ENCODE measurements at places on chromosomes 5 and 9.

DNA sequence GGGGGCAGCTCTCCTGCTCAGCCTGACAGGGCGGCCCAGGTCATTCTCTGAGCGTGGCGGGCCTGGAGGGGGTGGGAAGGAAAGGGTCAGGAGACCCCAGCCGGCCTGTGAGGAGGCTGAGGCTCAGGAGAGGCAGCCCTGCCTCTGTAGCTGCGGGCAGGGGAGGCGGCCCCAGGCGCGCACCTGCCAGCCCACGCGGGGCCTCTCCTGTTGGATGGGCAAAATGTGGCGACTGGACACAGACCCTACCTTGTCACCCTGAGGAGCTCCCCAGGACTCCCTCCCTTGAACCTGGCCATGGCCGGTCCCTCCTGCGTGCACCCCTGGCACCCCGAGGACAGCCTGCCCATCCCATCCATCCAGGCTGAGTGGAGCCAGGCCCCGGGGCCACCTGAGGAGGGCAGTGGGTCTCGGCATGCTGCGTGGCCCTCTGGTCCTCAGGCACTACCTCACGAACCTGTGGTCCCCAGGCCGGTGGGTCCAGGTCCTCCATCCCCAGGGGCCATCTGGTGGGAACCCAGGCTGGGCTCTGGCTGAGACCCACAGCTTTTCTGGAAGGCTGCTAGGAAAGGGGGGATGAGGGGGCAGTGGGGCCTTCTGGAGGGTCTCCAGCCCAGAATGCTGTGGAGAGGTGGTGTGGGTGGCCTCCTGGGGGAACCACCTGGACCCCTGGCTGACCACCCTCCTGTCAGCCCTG, 15.1 kb upstream of the NRARP start:
- DNase-seq: no peak

DNA sequence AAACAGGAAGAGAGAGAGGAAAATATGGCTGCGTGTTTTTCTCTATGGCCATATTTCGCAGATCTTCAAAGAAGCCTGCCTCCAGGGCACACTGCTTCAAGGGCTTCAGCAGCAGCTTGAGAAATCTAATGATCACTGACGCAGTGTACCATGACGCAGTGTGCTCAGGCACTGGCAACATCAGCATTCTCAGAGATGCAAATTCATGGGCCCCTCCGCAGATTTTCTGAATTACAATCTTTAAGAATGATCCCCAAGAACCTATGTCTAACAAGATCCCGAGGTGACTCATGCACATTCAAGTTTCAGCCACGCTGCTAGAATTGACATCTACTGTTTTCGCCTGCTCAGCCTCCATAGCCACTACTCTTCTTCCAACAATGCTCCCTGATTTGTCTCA, 143.9 kb upstream of the ZNF366 start:
- no peak for DNase-seq

GRCh38 chr5:122715095-122715494, 59.8 kb upstream of the SNX2 start:
- DNase-seq: no peak

- no peak for DNase-seq
Observed at GRCh38 chr5:45774528-45774927, 78.3 kb upstream of the HCN1 start.

DNA sequence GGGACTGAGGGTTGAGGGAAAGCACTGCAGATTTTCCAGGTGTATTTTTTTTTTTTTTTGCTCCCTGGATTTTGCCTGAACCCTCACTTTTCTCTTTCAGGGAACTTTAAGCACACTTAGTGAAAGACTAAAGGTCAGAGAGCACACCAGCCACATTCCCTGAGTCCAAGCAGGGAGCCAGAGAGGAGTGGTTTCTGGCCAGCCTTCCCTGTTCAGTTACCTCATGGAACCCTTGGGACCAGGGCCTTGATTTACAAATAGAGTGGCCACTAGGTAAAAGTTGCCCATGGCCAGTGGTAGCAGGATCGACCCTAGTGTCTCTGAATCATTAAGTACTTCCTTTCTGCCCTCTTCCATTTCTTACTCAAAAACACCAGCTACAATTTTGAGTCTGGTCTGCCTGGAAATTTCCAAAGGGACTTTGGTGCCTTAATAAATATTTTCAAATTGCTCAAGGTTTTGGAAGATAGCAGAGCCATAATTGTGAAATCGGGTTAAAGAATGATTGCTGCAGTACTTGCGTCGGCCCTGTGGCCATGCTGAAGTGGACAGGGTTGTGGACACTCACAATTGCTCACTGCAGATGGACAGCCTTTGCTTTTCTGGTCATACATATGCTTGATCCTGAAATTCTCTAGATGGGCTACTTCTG, 14.5 kb downstream of the PALM2AKAP2 start:
- no peak for DNase-seq

GRCh38 chr9:83440641-83441040, 97.6 kb downstream of the FRMD3 start:
- DNase-seq: no peak

- DNase-seq: no peak
Observed at GRCh38 chr9:134830926-134831720, 49.5 kb upstream of the FCN2 start.

GRCh38 chr5:100877274-100877673, 25.8 kb downstream of the ST8SIA4 start:
- DNase-seq: no peak

DNA sequence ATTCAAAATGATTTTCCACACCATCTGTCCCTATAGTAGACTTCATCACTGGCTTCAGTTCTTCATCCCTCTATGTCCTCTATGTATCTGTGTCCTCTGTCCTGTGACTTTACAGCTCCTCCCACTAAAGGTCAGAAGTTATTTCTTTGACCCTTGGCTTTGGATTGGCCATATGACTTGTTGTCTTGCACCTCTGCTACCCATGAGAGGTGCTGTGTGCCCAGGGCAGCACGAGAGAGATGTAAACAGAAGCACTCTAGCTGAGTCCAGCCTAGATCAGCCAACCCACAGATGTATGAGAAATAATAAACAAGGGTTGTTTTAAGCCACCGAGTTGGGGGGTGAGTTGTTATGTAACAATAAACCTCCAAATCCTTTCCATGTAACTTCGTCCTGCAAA, 63.4 kb upstream of the ENTREP1 start:
- no peak for DNase-seq

DNA sequence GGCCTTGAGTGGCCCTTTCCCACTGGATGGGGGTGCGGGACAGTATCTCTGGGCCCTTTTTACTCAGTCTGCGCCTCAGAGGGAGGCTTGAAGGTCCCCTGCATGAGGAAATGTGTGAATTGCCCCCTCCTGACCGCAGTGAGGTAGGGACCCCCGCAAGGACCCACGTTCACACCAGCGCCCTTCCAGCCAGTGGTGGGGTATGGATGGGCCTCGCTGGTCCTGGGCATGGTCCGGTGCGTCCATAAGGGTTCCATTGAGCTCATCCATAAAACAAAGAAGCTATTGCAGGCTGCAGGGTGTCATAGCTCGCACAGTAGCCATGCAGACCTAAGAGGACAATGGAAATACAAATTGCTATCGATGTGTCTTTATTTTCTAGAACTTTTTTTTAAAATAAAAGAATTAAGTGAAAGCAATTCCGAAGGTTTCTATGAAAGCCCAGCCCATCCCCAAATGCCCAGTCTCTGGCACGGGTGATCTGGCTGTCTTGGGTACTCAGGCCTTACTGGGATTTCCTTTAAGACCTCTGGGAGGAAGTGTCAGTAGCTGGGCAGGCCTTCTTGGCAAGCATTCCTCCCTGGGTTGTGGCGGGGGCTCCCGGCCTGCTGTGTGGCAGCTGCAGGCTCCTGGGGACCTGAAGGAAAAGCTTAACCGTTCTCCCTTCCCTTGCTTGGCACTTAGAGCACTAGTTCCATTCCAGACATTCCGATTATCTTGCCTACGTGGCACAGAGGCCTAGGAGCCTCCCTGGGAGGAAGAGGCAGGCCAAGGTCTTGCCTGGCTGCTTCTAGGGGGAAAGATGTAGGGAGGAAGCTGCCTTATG, 1.5 kb upstream of the SEMA5A start:
- DNase-seq: no peak

GRCh38 chr9:15635752-15636151, 82.9 kb downstream of the CCDC171 start:
- no peak for DNase-seq

DNA sequence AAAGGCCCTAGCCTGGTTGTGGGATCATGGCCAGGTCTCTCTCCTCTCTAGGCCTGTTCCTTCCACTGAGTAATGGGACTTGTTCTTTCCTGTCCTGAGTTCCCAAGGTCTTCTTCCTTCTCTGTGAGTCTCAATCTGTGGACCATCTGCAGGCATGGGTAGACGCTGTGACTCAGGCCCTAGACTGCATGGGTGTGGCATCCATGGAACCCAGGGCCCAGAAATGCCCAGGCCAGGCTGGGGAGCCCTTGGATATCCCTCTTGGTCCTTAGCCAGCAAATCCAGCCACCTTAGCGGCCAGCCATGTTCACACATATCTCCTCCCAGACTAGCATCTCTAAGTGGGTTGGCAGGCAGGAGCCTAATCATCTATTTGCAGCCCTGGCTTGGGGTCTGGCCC, 2.3 kb upstream of the ACSL6 start:
- DNase-seq: no peak

DNA sequence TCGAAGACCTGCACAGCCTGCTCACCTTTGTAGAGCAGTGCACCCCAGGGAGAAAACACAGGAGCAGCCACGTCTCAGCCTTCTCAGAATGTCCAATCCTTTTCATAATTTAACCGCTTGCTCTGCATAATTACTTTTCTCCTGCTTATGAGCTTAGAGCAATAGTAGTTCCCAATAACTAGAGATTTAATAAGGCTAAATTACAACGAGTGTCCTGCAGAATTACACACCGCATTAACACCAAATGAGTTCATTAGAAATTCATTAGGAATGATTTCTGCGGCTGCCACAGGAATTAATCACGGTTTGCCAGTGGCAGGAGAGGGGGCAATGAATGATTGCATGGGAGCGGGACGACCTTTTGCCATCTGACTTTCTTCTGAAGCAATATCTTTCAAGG, 18.7 kb upstream of the FABP6 start:
- no peak for DNase-seq

DNA sequence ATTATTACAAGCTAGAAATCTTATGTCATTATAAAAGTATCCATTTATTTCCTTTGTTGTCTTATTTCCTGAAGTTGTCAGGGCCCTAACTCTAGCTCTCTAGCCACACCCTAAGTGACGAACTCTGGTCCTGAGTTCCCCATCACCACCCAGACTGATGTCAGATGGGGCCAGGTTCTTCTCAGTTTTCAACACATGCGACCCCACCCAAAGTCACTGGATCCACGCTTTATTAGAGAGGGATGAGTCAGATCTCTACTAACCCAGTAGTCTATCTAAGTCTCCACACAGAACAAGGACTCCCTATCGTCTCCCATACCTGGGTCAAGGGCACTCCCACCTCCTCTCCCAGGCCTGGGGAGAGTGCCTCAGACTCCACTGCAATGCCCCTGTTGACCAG, 6.8 kb upstream of the FEM1C start:
- DNase-seq: no peak

GRCh38 chr9:129596541-129597331, 24.2 kb downstream of the C9orf50 start:
- no peak for DNase-seq

DNA sequence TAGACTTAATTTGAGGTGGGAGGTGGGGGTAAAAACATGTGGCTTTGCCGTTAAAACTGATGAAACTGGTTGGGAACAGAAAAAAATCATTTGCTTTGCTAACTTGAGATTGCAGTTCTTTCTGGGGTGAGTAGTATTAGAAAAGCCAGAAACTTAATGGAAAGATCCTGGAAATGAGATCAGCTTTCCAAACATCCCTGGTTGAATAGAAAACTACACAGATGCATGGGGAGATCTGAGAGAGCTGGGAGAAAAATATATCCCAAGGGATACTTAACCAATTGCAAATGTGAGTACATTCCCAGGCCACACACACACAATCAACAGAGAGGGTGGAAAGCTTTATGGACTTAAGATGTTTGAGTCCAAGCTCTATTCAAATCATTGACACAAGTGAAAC, 222.3 kb downstream of the YTHDC2 start:
- no peak for DNase-seq

- no peak for DNase-seq
Observed at GRCh38 chr5:56251918-56252553, 18.9 kb upstream of the ANKRD55 start.

- DNase-seq: no peak
Observed at GRCh38 chr5:174246743-174247142, 201.2 kb downstream of the NSG2 start.

DNA sequence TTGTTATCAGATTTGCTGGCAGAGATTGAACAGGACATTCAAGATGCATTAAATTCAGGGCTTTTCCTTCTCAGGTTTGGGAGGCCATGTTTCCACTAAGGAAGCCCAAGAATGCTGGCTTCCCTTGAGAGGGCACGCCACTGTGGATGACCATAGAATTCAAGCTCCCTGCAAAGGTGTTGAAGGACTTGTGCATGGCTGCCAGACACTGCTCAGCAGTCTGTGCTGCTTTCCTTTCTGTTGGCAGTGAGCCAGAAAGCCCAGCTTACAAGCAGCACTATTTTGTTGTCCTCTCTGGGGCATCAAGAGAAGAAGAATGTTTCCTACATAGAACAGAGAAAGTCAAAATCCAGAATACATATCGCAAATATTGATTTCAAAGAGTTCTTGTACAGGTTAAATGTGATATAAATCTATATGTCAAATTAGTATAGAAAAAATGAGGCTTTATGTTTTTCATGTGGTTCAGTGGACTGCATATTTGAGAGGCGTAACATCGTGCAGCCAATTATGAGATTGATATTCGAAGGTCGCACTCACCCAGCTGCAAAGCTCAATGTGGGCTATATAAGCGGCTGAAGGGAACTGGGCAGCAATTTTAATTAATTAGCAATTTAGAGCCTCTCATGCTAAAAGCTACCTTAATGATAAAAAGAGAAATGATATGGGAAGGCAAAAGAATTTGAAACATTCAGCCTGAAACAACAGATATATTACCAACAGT, 103.1 kb upstream of the ISL1 start:
- DNase-seq: no peak

Data from NCI-H2029 (cell line).